ENCODE measurements at places on chromosomes 7 and 10. TPM values are rescaled to one million over a fixed set of nuclear protein-coding genes. Genes with fewer than 3 reads are reported as not detected.

- DNase-seq = no peak
These were observed 38.2 kb upstream of the ANK3 start for GRCh38 chr10:60427709-60428386.

GRCh38 chr7:138377306-138377705 is 82.8 kb upstream of the TRIM24 start:
- no peak for DNase-seq

DNA sequence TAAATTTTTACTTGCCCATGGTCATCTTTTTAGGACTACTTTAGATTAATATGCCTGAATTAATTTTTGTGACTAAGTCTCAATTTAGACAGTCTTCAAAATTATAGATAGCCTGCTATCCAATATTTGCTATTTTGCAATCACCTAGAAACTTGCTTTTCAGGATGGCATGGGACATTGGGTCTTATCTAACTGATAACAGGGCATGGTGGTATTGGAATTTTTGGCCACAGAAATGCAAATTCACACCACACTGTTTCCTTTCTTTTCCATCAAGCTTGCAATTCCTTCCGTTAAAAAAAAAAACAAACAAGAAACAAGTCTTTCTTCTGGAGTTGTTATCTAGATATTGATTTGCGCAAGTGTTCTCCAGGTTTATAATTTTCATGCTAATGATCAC is 8.8 kb downstream of the ARL5B start:
- DNase-seq = no peak

DNA sequence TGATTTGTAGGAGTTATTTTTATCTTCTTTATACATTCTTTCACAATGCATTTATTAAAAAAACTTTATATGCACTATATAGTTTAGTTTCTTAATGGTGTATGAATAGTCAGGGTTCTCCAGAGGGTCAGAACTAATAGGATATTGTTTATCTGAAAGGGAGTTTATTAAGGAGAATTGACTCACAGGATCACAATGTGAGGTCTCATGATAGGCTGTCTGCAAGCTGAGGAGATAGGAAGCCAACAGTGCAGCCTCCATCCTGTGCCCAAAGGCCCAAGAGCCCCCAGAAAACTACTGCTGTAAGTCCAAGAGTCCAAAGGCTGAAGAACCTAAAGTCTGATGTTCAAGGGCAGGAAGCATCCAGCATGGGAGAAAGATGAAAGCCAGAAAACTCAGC is 192.8 kb upstream of the AHR start:
- no peak for DNase-seq

GRCh38 chr10:78316451-78316931 is 282.8 kb downstream of the RPS24 start:
- DNase-seq = no peak

Gene ADAM8
- 116 TPM for total RNA-seq
